HTR-8/SVneo (cell line): ENCODE measurements at places on chromosomes 3 and 15.

DNA sequence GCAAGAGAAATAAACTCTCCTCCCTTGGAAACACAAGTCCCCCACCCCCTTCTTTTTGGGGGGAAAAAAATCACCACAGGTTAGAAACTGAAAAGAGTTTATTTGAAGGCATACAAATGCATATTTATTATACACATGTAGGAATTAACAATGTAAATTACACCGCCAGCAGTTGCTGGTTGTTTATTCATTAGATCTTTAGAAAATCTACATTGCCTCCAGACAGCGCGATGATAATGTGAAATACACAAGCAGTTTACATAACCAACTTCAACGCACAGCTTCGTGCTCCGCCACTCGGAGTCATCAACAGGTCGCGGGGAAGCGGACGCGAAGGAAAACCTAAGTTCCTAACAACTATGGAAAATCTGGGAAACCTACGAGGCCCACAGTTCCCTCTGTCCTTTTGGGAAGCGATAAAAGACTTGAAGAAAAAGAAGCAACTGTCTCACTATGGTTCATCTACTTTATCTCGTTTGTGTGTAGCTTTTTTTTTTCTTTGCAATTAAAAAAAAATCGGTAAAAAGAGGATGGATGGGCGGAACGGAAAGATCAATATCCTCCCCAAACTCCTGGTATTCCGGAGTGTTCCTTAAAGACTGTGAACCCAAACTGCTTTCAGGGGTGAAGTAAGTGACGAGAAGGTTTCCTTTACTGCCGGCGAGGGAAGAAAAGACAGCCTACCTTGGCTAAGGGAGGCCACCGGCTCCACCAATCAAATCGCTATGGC lies 8.4 kb upstream of the FOXB1 start:
- no peak for DNase-seq

DNA sequence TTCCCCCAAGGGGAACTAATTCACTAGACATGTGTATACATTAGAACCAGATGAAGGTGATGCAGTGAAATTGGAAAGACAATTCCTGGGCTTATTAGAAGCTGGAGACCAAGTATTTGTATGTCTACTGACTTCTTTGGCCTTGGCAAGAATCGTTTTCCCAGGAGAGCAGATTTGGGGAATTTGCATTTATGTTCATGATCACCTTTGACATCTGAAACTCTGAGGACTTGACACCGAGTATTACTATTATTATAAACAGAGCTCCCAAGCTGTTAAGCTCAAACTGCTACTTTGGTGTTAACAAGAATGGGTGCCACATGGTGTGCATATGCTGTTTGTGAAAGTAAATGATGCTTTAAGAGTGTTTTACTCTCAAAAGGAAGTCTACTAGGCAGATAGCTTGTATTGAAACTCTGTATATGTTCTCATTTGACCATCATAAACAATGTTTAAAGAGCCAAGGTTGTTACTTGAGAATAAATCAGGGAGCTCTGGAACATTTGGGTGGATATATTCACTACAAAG lies 519.8 kb upstream of the GOLIM4 start:
- no peak for DNase-seq

DNA sequence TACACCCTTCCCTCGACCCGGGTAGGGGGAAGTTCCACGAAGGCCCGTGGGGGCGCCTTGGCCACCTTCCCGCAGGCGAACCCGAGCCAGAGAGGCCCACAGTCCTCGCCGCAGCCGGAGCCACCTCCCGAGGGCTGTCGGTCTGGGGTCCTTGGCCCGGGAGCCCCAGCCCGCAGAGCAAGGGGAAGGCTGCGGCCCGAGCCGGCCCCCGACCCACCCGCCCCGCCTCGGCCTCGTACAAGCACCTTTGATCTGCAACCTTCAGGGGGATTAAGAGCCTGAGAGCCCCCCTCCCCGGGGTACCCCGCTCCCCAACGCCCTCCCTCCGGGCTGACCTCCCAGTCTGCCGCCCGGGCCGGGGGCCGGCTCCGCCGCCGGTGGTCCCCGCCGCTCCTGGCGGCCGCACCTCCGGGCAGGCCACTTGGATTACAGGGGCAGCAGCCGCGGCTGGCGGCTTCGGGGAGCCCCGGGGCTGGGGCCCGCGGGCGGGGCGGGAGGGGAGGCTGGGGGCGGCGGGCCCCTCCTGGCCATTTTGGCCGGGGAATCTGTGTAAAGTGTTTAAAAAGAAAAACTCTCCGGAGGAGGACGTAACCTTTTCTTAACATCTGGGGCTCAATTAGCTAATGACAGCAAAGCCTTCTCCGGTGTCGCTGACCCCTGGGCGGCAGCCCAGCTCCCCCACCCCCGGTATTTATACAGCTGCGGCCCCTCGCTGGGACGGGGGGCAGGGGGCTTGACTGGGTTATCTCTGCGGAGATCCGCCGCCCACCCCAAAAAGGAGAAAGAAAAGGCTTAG lies 40.2 kb downstream of the EPHB3 start:
- no peak for DNase-seq

DNA sequence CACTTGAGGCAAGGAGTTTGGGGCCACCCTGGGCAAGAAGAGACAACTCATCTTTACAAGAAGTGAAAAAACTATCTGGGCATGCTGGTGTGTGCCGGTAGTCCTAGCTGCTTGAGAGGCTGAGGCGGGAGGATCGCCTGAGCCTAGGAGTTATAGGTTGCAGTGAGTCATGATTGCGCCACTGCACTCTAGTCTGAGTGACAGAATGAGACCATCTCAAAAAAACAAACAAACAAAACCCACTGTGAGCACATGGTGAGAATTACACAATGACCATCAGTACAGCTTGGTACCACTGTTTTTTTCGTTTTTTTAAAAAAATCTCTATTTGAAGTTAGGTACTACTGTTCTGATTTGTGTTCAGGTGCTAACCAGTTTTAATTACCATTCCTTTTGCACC lies 13.6 kb downstream of the VPS39 start:
- DNase-seq = peak; percentile 21

DNA sequence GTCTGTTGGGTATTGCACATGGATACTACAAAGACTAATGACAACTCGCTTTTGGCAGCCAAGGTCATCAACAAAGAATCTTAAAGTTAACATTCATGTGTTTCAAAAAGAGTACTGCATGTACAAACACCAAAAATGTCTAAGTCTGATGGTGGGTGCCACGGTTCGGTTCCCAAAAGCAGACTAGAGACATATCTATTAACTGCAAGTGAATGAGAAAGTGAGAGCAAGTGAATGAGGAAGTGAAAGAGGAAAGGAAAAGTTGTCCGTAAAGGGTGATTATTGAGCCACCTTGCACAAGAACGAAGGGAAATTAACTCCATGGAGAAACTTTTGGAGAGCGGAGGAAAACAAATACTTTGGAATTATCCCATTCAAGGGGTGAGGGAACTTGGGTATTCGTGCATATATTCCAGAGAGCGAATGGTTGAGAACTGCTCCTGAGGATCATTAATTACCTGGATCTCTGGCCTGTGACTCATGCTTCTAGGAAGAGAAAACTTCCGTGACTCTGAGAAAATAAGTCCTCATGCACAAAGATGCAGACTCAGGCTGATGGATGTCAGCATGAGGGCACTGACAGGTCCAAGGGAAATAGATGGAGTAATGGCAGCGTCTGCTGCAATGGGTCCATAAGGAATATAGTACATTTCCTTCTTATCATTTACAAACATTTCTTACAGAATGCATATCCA lies 336.5 kb upstream of the TGFBR2 start:
- DNase-seq = no peak

- DNase-seq = no peak
Measured at GRCh38 chr3:42996633-42997075, 17.5 kb downstream of the GASK1A start.

GRCh38 chr3:177735431-177735830 lies 538.1 kb upstream of the TBL1XR1 start:
- DNase-seq = no peak
